Pulmonary artery endothelial cell (primary cell): ENCODE measurements at places on chromosomes 1 and 21. TPM values are rescaled to one million over a fixed set of nuclear protein-coding genes. Genes with fewer than 3 reads are reported as not detected.

Gene LDLRAD2
- not detected in 2 replicates for total RNA-seq

Gene LCE6A
- not detected in 2 replicates for total RNA-seq

Gene B4GALT2
- 75.5 and 100 TPM in 2 replicates for total RNA-seq

GRCh38 chr1:18322368-18323032 is 158.2 kb upstream of the KLHDC7A start:
- DNase-seq: no peak

GRCh38 chr1:226586650-226587422 is 38.3 kb downstream of the STUM start:
- no peak for DNase-seq

DNA sequence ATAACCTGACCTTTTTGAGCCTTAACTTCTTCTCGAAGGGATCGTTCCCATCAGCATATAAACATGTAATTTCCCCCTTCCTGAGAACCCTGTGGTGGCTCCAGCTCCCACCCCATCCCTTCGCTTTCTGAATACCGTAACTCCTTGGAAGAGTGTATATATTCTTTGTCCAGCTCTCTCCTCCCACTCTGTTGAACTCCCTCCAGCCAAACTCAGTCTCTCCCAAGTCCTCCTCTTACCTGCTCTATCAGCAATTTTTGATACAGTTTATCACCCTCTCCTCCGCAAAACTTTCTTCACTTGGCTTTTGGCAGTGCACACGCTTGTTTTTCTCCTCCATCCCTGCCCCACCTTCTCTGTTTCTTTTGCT is 109.9 kb upstream of the SLC25A33 start:
- no peak for DNase-seq

- DNase-seq: no peak
These were observed 87.0 kb upstream of the COA6 start for GRCh38 chr1:234286206-234286605.
